ENCODE measurements at places on chromosomes 12 and 14.

DNA sequence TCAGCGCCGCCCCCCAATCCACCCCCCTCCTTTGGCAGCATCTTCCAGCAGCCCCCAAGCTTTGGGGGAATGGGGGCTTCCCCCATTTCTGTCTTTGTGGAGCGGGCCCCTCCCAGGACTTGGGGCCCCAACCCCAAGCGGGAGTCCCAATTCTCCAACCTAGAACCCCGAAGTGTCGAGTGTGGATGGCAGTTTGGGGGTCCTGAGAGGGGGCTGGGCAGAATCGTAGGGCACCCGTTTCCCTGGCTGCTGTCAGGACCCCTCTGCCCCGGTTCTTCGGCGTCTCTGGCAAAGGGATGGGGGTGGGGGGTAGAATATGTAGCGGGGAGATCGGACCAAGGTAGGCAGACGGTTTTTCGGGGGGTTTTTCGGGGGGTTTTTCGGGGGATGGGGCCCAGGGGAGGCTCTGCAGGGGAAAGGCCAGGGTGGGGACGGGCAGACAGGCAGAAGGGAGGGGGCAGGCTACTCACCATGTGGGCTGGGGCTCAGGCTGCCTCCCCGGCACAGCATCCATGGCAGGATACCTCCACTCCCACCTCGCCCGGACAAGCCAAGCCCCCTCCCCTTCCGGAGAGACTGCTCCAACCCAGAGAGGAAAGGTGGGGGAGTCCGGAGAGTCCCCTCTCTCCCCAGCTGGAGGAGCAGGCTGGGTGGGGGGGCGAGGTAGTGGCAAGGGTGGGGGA is 739 bp downstream of the JPH4 start:
- DNase-seq: no peak

DNA sequence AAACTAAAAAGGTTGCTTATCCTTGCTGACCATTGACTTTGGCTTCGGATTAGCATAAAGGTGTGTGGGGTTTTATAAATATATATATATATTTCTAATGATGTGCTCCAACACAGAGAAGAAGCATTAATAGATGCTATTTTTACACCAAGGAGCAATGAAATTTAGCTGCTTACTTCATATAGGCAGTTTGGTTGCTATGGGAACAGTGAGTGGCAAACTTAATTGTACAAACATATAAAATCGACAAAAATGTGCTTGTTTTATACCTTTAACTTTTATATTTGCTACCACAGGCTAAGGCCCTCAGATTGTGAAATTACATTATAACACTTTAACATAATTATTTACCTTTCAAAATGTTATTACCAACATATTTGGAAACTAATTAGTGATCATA is 303.4 kb downstream of the SEC23A start:
- no peak for DNase-seq

DNA sequence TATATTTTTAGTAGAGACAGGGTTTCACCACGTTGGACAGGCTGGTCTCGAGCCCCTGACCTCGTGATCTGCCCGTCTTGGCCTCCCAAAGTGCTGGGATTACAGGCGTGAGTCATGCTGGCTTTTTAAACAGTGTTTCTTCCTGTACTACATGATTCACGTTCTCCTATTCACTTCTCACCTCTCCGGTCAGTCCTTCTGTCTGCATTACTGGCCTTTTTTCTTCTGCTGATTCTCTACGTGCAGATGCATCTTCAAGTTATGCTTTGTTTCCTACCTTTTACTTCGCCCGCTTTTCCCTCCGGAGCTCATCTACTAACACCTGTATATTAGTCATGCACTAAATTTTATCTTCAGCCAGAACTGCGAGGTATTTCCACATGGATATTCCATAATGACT is 296.2 kb upstream of the FLRT2 start:
- no peak for DNase-seq

DNA sequence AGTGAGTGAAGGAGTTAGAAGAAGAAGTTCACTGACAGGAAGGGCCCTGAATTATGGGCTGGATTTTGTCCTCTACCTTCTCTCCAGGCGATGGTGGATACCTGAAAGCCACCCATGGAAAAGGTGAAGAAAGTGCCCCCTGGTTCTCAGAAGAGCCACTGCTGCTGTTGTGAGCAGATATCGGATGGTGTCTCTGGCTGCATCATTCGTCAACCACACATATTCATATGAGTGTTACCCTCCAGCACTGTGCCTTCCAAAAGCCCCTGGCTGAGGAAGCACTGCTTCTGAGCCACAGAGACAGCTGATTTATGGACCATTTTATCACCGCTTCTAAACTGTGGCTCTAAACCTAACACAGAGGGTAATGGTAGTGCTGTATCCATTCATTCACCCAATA is 2.0 kb upstream of the ACTN1 start:
- DNase-seq: no peak

DNA sequence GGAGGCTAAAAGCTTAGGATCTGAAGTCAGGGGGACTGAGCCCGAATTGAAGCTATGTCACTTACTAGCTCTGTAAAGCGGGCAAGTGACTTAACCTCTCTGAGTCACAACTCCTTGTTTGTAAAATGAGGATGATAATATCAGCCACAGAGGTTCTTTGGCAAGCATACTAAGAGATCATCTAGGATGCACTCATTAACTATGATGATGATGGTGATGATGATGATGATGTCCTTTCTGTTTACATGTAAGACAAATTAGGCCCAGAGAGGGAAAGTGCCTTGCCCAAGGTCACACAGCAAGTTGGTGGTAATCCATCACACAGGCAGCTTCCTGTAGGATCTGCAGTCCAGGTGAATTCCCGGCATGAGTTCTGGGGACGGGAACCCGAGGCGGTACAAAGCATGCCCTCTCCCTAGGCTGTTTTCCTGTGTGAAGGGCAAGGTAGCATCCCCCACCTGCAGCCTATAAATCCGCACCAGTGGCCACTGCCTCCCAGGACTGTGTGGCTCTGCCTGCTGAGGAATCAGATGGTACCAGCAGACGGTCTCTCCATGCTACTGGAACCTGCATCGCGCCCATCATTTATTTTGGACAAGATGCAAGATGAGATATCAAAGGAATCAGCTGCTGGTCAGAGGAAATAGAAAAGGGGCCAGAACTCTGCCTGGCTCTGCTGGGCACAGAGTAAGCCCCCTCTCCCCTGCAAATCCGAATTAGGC is 55.2 kb downstream of the MAP1LC3B2 start:
- no peak for DNase-seq

GRCh38 chr14:70697701-70698100 is 56.0 kb downstream of the TTC9 start:
- no peak for DNase-seq

DNA sequence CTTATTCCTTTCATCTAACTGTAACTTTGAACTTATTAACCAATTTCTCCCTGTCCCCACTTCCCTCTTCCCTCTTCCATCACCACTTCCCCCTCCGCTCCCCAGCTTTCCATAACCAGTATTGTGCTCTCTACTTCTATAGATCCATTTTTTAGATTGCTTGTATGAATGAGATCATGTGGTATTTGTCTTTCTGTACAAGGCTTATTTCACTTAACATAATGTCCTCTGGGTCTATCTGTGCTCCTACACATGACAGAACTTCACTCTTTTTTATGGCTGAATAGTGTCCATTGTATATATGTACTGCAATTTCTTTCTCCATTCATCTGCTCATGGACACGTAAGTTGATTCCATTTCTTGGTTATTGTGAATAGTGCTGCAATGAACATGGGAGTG is 14.4 kb downstream of the ERP27 start:
- no peak for DNase-seq

- no peak for DNase-seq
Measured at GRCh38 chr14:88682495-88683114, 110.1 kb downstream of the EML5 start.

GRCh38 chr12:50326590-50327284 is 43.4 kb upstream of the LIMA1 start:
- DNase-seq: no peak

GRCh38 chr14:72780751-72781150 is 113.2 kb downstream of the DPF3 start:
- no peak for DNase-seq

GRCh38 chr12:79961411-79961810 is 26.5 kb upstream of the PPP1R12A start:
- no peak for DNase-seq

GRCh38 chr14:92665661-92666110 is 82.7 kb downstream of the LGMN start:
- no peak for DNase-seq

DNA sequence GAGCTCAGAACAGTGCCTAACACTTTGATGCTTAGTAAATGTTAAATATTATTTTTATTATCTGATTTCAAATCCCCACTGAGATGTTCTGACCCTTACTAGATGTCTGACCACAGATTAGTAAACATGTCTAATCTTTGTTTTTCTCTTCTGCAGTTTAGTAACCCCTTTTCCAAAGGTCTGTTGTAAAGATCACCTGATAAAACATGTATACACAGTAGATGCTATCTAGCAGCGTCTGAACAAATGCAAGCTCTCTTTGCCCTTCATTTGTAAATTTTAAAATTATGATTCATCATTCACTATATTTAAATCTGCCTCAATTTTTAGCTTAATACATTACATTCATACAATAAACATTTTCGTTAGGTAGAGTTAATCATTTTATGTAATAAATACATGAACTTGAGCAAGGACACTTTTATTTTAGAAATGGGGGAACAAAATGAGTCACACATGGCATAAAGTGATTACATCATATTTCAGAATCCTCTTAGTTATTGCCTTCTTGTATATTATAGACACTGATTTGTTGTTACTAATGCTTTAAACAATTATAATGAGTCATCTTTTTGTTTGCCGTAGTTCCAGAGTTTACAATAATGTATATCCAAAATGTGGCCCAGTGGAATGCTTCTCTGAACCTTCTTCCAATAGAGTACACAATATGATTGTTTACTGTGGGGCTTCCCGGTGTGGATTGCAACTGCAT is 1.7 kb upstream of the OR4K5 start:
- DNase-seq: no peak

DNA sequence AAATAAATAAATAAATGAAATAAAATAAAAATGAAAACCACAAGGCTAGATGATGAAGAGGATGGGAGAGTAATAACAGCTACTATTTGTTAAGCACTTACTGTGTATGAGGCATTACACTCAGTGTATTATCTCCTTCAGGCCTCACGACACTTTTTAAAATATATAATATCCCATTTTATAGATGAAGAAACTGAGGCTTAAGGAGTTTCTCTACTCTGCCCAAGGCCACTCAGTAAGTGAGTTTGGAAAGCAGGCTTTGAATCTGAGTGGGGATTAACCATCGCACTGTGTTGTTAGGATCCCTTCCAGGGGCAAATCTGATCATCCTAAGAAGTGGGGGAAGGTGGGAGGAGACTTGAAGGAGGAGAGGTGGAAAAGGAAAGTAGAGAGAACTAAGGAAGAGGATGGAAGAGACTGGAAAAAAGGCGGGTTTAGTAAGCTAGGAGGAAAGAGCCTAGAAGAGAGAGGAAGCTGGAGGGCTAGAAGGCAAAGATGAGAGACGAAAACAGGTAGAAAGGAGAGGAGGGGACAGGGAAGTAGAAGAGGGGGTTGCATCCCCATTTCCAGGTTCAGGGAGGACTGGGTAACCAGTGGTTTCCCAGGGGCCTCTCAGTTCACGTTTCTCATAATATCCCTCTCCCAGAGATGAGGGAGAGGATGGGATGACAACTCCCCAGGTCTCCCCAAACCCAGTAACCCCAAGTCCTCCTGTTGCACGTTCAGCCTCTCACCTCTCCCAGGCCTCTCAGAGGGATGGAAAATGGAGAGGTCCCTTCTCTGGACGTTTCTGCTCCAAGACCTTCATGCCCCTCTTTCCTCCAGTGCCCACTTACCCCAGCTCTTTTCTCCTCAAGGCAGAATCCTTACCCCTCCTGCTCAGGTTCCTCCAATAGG is 1.7 kb downstream of the STAT6 start:
- no peak for DNase-seq

- DNase-seq: no peak
Measured at GRCh38 chr14:56008150-56008549, 110.1 kb upstream of the PELI2 start.

GRCh38 chr12:26319511-26319910 is 124.1 kb downstream of the SSPN start:
- DNase-seq: no peak

DNA sequence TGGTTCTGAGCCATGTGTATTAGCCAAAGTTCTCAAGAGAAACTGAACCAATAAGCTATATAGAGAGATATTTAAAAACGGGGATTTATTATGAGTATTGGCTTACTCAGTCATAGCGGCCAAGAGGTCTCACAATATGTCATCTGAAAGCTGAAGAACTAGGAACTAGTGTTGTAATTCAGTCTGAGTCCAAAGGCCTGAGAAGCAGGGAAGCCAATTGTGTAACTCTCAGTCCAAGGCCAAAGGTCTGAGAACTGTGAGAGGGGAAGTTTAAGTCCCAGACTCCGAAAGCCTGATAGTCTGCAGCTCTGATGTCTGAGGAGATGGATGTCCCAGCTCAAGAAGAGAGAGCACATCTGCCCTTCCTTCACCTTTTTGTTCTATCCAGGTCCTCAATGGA is 344.8 kb upstream of the USP15 start:
- DNase-seq: no peak

DNA sequence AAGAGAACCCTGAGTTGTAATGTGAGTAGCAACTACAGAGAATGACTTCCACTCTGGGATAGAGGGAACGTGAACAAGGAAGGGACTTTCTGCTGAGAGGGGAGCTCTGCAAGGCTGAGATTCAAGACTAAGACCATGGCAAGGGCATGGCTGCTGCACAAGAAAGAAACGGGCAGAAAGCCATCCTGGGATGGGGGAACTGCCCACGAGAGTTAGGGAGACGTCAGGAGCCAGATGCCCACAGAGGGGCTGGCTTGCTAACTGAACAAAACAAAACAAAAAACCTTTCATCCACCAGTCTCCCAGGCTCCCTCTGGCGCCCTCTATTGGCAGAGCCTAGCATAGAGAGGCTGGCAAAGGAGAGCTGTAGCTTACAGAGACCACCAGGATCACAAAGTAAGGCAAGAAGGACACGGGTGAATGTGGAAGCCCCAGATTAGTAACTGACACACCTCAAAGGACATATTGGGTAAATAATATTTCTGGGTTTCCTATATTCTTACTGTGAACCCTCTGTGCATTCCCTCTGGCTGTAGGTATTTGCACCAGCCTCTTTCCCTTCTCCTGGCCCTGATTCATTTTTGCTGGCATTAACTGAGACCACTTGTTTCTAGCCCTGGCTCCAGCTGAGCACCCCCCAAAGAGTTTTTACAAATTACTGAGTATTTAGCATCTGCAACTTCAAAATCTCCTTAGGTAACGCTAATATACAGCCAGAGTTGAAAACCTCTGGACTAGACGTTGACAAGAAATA is 338.3 kb downstream of the EMP1 start:
- no peak for DNase-seq

DNA sequence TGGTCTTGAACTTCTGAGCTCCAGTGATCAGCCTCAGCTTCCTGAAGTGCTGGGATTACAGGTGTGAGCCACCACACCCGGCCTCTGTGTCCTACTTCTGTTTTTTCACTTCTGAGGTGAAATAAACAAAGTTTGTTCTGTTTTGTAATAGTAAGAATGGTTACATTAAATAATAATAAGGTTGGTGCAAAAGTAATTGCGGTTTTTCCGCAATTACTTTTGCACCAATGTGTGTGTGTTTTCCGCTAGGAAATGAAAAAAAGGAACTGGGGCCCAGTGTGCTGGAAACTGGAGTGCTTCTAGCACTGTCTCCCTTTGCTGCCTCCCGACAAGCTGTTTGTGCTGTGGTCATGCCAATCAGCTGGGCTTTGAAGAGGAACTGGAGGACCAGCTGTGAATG is 140.9 kb downstream of the NTS start:
- DNase-seq: no peak

- no peak for DNase-seq
Measured at GRCh38 chr12:63849106-63849620, 4.7 kb downstream of the SRGAP1 start.

GRCh38 chr14:20617138-20618003 is 24.1 kb downstream of the OR6S1 start:
- DNase-seq: no peak
